ENCODE measurements at places on chromosomes 5 and 9. TPM values are rescaled to one million over a fixed set of nuclear protein-coding genes. Genes with fewer than 3 reads are reported as not detected.

Gene SPATA31A3
- total RNA-seq = not detected

Gene MARVELD2
- total RNA-seq = 25.7 TPM

Gene ARHGEF39
- total RNA-seq = 2.4 TPM

DNA sequence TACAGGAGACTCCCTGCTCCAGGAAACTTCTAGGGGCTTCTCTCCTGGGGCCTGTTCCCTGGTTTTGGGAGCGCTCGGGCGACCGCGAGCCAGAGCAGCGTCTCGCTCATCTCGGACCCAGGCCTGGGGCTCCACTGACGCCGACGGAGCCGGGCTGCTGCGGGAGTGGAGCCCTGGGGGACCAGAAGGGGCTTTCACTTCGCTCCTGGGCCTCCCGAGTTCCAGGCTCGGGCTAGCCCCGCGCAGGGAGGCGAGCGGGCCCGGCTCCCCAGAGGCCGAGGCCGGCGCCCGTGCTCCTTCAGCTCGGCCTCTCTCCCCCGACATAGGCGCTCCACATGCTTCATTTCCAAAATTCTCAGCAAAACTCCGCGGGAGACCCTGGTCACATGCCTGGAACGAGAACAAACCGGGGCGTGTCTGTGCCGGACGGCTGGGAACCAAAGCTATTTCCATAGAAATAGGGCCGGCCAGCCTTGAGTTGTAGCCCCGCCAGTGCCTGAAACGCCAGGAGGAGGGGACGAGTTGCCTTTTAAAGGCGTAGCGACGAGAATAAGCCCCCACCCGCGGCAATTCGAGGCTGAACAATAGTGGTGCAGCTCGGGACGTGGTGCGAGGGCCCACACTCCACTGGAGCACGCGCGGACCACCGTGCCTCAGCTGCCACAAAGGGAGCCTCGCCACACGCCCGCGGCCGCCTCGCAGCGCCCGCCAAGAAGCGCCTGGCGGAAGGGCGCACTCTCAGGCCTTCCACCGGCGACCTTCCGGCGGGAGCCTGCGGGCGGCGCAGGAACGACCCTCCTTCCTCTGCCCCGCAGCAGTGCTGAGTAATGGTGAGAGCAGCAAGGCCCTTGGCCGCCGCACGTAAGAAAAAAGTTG, 1.1 kb upstream of the G3BP1 start:
- peak; percentile 10 for ATAC-seq

DNA sequence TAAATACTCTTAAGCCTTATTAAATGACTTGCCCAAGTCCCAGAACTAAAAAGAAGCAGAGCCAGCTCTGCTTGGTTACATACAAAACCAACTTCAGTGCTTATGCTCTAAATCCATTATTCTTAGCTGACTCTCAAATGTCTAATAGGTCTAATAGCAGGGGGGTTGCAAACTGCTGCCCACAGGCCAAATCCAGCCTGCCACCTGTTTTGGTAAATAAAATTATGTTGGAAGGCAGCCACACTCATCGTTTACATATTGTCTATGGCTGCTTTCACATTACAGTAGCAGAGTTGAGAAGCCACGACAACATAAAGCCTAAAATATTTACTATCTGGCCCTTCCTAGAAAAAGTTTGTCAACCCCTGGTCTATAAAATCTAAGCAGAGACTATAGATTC, 69.0 kb downstream of the KLHL3 start:
- ATAC-seq = no peak

Gene FBXW11
- 45.9 TPM for total RNA-seq

Gene SAP30L
- total RNA-seq = 19.4 TPM

DNA sequence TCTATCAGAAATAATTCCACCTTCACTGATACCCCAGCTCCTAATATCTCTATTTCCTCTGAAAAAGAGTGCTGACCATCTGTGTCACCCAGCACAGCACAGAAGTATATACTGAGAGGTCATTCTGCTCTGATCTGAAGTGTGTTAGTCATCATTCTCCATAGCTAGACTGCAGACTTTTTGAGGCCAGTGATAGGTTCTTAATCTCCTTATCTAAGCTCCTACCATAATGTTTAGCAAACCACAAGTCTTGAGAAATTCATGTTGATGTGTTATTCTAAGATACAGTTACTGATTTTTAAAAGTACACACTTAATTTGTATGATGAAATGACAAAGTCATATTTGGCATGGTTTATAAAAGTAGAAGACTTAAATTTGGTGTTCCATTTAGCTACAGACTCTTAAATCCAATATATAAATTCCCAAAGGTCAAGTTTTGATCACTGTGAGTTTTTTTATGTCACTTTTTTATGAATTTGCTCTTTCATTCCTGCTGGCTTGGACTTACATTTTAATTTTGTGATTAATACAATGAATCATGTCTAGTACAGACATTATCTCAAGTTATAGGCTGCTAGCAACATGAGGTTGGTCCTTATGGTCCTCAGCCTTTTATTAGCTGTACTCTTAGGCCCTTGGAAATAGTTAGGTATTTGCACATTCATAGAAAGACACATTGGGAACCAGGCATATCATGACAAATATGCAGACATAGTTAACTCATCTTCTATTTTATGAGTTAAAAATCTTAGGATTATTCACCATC, 380.8 kb downstream of the EBF1 start:
- ATAC-seq = no peak

- ATAC-seq = peak; percentile 44
These were observed 260.7 kb upstream of the KCNN2 start for GRCh38 chr5:114101153-114101552.

GRCh38 chr5:164832516-164832915, 1327.1 kb downstream of the MAT2B start:
- no peak for ATAC-seq

Gene ZNG1E
- total RNA-seq = 29.5 TPM

Gene MEGF9
- total RNA-seq = 9.8 TPM

- ATAC-seq = no peak
These were observed 12.0 kb upstream of the HDHD3 start for GRCh38 chr9:113388833-113389232.

Gene F2RL1
- 12.0 TPM for total RNA-seq

DNA sequence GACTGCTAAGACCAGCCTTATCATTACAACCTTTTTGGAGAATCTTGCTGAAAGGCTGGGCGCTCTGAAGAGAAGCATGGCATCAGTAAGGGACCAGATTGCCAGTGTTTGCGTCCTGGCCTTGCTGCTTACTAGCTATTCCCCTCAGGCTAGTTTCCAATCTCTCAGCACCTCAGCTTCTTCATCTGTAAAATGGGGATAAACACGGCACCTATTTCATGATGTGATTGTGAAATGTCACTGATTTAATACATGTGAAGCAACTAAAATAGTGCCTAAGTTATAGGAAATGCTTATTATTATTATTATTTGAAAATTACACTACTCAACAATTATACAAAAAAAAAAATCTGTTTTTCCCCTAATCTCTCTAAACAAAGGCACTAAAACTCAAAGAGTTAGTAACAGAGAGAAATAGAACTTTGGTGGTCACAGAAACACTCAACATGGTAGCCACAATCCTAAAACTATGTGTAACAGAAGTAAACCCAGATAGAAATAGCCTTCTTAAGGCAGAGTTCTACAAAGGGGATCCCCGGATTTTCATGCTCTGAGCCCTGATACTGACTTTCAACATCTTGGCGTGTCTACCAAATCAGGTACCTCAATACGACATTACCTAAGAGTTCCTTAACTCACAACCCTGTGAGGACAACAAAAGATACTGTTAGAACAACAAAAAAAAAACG, 62.0 kb downstream of the ENC1 start:
- no peak for ATAC-seq

DNA sequence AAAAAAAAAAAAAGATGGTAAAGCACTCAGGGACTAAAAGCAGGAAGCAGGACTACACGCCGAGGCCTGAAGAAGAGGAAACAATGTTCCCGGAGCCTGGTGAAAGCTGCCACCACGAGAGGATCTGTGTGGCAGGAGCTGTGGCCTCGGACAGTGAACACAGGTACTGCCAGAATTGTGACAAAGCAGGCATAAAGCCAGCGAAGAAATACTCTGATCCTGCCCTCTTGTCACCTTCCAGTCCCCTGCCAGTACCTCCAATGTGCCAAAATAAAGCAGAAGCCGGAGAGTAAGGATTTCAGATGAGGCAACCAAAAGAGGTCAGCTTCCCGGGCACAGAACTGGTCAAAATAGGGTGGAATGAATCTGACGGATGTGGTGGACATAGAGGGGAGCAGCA, 211.5 kb upstream of the TARS1 start:
- ATAC-seq = no peak

Gene SPATA31C1
- total RNA-seq = not detected

DNA sequence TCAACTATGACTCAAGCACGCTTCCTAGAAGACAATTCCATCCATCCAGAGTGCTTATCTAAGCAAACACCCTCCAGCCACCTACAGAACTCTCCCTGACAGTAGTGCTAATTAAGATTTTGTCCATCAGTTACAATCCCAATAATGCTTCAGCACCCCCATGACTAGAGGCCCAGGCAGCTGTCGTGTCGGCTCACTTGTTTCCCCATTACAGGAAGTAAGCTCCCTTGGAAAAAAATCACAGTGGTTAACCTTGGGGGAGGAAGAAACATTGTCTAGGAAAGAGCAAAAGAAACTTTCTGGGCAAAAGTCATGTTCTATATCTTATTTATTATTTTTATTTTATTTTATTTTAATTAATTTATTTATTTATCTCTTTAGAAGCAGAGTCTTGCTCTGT, 108.8 kb upstream of the LPAR1 start:
- no peak for ATAC-seq

DNA sequence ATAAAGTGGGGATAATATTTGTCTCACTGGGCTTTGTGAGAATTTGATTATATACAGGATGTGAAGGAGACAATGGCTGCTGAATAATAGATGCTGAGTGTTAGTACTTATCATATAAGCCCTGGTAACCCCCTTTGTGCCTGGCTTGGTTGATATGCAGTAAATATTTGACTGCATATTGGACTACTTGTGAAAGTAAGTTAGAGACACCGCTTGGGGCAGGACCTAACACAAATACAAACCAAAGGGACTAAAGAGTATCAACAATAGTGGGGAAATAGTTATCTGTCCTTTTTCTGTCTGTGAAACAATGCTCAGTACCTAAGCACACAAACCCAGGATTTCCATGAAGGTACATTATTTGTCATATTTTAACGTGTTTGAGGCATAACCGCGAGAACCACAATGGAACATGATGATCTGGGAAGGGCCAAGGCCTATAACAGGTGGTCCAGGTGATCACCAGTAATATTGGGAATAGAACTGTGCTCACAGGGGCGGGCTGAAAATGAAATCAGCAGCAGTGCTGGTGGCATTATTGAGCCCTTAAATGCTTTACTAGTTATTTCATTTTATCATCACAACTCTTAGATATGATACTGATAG, 138.2 kb upstream of the SMARCA2 start:
- ATAC-seq = no peak

- peak; percentile 69 for ATAC-seq
These were observed 76.4 kb downstream of the EPB41L4B start for GRCh38 chr9:109244179-109245132.

Gene NPR2
- 1.3 TPM for total RNA-seq

DNA sequence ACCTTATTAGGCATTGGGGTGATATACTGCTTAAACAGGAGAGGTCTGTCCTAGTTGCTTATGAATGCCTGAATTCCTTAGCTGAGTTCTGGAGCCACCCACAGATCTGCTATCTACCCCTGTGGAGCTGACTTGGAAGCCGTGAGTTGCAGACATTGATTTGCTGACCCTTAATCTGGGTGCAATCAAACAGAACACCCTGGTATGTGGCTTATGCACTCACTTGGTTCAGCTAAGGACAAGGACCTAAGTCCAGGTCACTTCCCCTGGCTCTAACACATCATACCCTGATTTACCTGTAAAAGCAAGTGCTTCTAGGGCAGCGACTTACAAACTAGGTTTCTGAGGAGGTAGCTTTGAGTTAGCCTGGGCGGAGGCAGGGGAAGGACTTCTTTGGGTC, 41.6 kb upstream of the TLR4 start:
- no peak for ATAC-seq

GRCh38 chr5:118984602-118985001, 3.7 kb downstream of the DTWD2 start:
- ATAC-seq = no peak

DNA sequence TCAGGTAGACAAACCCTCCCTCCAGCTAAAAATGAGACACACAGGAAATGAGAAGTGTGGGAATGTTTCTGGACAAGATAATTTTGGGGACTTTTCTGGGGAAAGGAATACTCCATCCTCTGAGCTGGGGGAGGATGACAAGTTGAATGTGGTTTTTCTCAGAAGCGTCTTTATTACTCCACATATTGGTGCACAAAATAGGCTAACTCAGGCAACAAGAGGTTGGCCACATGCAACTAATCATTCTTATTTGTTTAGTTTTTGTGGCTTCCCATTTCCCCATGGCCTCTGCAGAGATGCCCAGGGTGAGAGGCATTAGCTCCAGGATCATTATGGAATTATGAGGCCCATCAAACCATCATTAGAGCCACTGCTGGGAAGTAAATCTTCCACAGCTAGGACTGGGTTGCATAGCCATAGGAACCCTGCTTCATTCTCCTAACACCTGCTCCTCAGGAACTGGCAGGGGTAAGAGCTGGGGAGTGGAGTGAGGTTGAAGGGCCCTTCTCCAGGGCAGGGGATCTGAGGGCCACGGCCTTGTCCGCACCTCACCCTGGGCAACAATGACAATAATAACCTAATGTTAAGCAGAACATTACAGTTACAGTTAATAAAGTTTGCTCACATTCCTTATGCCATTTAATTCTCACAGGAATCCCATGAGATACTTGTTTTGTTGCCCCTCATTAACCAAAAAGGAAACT, 9.3 kb upstream of the SIL1 start:
- ATAC-seq = no peak

GRCh38 chr9:127707766-127708165, 978 bp downstream of the CFAP157 start:
- ATAC-seq = peak; percentile 61

- no peak for ATAC-seq
These were observed 8.0 kb downstream of the CCNG1 start for GRCh38 chr5:163445345-163445744.

GRCh38 chr5:97417986-97418385, 234.9 kb upstream of the RIOK2 start:
- ATAC-seq = no peak

DNA sequence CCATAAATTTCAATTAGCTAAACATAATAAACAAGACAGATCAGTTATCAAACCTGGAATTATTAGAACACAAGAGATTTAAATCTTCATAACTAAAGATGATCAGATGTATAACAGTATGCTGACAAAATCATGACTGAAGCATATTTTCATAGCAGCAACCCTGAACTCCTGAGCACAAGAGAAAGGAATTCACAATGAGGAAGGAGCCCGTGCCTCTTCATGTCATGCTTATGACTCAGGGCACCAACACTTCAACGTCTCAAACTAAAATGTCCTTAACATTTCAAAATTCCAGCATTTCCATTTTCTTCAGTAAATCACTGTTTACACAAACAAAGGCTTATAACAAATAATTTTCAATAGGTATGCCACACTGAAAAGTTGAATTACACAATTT, 6.7 kb downstream of the AP3B1 start:
- peak; percentile 72 for ATAC-seq

DNA sequence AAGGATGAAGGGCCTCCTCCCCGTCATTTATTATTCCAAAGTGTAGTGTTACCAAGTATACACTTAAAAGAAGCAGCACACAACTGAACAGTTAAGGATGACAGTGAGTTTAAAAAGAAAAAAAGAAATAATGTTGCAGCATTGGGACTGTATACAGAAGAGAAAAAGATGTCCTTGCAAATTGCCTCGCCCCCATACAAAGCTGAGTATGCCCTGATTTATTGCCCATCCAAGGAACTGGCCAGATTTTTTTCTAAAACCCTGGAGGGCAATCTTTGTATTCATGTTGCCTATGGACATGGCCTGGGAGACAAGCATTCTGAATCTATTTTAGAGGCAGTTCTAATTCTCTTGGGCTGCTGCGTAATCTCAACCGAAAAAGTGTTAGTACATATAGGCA, 182.7 kb upstream of the NR4A3 start:
- ATAC-seq = no peak
